ENCODE measurements at places on chromosomes 16 and 17.

DNA sequence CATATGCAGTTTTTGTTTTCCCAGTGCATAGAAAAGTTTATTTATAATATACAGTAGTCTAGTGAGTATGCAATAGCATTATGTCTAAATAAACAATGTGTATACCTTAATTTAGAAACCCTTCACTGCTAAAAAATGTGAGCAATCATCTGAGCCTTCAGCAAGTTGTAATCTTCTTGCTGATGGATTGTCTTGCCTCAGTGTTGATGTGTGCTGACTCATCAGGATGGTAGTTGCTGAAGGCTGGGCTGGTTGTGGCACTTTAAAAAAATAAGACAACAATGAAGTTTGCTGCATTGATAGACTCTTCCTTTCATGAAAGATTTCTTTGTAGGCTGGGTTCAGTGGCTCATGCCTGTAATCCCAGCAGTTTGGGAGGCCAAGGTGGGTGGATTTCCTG lies 13.9 kb upstream of the CAPNS2 start:
- no peak for DNase-seq

DNA sequence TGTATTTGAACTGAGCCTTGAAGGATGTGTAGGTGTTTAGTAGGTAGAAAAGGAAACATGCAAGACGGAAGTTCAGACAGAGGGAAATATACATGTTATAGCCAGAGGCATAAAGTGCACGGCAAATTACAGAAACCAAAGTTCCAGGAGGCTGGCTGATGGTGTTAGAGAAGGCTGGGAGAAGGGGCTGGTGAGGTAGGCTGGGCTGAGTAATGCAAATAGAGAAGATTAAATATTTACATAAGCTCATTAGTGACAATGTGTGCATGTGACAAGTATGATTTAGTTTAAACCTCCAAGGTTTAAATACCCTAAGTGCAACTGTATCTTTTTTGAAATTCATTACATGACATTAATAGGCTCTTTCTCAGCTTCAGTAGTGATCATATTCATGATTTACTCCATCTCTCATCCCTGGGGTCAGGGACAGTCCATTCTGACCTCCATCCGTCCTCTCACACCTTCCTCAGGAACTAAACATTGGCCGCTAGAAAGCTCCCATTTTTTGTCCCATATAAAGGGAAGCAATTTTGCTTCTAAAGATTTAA lies 399.8 kb upstream of the SALL1 start:
- no peak for DNase-seq

DNA sequence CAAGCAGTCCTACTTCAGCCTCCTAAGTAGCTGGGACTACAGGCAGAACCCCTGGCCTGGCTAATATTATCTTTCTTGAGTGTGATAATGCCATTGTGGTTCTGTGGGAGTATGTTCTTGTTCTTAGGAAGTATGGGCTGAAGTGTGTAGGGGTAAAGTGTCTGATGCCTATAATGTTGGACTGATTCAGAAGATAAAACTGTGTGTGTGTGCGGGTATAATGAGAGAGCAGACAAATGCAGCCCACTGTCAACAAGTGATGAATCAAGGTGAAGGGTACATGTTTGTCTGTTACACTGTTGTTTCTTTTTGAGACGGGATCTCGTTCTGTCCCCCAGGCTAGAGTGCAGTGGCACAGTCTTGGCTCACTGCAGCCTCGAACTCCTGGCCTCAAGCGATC lies 127.5 kb downstream of the CLEC16A start:
- DNase-seq, result no peak

DNA sequence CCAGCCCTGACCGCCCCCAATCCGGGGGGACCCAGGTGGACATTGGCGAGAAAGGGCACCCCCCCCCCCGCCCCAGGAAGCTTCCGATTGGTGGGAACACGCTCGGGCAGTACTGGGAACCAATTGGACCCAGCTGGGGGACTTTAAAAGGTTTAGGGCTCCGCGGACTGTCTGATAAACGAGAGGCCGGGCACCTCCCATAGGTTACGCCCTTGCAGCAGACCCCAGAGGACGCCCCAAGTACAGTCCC lies 245 bp downstream of the TMEM256 start:
- DNase-seq, result no peak

GRCh38 chr16:1906055-1906845 lies 12.0 kb downstream of the HS3ST6 start:
- no peak for DNase-seq

DNA sequence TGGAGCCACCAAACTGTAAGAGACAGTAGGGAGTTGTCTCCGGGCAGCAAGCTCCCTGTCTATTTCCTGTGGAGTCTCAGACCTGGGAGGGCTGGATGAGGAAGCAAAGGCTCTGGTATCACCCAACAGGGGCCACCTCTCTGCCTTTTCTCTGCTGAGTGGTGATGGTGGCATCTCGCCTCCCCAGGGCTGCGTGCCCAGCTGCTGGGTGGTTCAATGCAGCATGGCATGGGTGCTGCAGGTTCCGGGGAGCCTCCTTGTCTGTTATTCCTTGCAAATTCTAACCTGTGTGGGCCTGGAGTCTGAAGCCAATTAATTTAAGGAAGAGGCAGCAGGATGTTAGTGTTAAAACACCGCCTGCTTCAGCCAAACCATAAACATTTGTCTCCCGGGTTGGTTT lies 78.2 kb downstream of the CCDC182 start:
- no peak for DNase-seq

GRCh38 chr17:33328129-33328528 lies 35.0 kb upstream of the ASIC2 start:
- no peak for DNase-seq

DNA sequence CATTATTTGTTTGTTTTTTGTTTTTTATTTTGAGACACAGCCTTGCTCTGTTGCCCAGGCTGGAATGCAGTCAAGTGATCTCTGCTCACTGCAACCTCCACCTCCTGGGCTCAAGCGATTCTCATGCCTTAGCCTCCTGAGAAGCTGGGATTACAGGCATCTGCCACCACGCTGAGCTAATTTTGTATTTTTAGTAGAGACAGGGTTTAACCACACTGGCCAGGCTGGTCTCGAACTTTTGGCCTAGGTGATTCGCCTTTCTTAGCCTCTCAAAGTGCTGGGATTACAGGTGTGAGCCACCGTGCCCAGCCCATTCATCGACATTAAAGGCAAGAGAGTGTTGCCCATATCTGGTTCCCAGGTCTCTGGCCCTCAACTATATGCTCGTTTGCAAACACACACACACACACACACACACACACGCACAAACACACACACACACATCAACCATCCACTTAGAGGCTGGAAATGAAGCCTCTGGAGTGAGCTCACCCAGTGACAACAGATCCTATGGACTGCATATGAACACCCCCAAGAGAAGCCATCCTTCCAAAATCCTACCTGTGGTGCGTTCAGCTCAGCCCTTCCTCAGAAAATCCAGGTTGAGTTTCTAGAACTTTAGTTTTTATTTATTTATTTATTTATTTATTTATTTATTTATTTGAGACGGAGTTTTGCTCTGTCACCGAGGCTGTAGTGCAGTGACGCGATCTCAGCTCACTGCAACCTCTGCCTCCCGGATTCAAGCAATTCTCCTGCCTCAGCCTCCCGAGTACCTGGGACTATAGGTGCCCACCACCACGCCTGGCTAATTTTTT lies 12.3 kb upstream of the SEPHS2 start:
- DNase-seq, result peak; percentile 26

- DNase-seq, result no peak
Measured at GRCh38 chr16:14146445-14146844, 75.3 kb downstream of the MRTFB start.

DNA sequence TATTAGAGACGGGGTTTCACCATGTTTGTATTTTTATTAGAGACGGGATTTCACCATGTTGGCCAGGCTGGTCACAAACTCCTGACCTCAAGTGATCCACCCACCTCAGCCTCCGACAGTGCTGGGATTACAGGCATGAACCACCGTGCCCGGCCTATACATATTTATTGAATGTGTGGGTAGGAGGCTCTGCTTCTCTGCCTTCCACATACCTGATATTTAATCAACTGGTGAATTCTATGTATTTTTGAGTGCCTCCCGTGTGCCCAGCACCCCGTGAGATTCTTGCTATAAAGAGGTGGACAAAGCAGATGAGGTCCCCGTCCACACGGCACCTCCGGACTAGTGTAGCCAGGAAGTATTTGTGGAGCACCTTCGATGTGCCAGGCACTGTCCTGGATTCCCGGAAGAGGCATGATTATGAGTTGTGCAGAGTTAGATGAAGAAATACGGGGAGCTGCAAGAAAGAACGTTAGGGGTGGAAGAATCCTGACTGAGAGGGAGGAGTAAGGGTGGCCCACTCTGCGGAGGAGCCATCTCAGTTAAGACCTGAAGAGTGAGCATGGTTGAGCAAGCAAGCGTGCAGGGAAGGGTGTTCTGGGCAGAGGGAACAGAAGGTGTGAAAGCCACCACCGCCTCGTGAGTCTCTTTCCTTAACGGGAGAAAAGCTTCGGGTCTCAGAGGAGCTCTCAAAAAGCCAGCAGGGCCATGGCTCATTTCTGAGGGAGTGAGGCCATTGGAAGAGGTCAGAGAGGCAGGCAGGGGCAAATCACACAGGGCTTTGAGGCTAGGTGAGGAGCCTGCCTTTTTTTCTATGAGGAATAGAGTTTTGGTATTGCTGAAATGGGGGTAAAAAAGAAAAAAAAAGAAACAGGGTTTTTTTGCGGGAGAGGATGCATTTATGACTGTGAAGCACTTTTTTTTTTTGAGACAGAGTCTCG lies 21.2 kb downstream of the CRISPLD2 start:
- DNase-seq, result no peak

- DNase-seq, result peak; percentile 25
Measured at GRCh38 chr17:1997289-1997926, 27.7 kb downstream of the RTN4RL1 start.

GRCh38 chr16:3999479-4000325 lies 116.5 kb downstream of the ADCY9 start:
- DNase-seq, result no peak

GRCh38 chr16:59759296-59759695 lies 1025.2 kb upstream of the GOT2 start:
- no peak for DNase-seq

GRCh38 chr17:57506774-57507127 lies 238.3 kb downstream of the CCDC182 start:
- DNase-seq, result no peak

DNA sequence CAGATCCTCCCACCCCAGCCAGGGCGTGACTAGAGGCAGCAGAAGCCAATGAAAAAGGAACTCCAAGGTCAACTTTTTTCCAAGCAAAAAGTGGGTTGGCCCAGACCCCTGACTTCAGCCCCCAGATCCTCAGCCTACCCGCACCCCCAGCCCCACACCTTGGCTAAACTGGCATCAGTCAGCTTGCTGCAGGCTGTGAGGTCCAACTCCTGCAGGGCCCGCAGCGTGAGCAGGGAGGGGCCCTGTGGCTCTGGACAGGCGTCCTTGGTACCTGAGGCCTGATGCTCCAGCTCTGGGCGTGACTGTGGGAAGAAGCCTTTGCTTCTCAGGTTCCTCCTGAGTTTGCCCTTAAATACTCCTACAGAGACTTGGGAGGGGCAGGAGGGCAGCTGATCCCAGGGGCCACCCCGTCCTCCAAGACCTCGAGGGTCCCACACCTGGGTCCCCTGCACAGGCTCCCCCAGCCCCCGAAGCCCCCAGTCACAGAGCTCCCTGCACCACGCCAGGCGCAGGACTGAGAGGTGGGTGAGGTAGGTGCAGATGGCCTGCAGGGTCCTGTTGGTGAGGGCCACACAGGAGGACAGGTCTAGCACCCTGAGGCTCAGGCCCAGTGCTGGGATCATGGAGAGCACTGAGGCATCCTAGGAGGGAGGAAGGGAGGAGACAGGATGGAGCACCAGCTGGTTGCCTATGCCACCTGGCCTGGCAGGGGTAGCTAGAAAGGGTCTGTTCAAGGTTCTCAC lies 9.4 kb downstream of the ELMO3 start:
- no peak for DNase-seq

- DNase-seq, result no peak
Measured at GRCh38 chr16:50688083-50688482, 5.3 kb upstream of the NOD2 start.

DNA sequence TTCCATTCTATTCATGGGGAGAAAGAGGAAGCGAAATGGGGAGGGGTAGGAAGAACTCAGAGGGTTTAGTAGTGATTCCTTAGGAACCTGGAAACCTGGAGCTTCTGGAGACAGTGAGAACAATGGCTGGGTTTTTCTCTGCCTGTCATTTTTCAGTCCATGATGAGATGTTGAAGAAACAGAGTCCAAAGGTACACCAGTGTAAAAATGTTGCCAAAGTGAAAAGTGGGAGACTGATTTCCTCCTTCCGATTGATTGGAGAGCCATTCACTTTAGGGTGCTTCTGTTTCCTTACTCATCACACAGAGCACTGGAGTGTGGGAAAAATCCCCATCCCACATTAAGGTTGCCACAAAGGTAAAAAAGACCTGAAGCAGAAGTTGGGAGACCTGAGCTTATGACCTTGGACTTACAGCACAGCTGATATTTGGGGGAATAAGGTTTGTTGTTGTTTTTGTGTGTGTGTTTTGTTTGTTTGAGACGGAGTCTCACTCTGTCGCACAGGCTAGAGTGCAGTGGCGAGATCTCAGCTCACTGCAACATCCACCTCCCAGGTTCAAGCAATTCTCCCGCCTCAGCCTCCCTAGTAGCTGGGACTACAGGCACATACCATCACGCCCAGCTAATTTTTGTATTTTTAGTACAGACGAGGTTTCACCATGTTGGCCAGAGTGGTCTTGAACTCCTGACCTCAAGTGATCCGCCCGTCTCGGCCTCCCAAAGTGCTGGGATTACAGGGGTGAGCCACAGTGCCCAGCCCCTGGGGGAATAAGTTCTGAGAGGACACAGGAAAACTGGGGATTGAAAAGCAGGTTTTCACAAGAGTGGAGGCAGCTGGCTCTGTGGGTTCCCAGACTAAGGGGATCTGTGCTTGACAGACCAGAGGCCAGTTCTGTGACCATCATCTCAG lies 1.4 kb upstream of the DHX8 start:
- no peak for DNase-seq

DNA sequence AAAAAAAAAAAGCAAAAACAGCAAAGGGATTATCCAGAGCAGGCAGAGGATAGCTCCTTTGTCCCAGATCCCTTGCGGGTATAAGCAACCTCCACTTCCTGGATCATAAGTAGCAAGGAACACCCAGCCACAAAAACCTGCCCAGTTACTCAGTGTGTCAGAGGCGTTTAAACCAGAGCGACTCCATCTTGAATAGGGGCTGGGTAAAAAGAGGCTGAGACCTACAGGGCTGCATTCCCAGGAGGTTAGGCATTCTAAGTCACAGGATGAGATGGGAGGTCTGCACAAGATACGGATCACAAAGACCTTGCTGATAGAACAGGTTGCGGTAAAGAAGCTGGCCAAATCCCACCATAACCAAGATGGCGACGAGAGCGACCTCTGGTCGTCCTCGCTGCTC lies 33.4 kb upstream of the HELZ start:
- no peak for DNase-seq

- no peak for DNase-seq
Measured at GRCh38 chr17:45294506-45294905, 22.3 kb downstream of the MAP3K14 start.

- no peak for DNase-seq
Measured at GRCh38 chr16:80004113-80004512, 403.6 kb upstream of the MAF start.

DNA sequence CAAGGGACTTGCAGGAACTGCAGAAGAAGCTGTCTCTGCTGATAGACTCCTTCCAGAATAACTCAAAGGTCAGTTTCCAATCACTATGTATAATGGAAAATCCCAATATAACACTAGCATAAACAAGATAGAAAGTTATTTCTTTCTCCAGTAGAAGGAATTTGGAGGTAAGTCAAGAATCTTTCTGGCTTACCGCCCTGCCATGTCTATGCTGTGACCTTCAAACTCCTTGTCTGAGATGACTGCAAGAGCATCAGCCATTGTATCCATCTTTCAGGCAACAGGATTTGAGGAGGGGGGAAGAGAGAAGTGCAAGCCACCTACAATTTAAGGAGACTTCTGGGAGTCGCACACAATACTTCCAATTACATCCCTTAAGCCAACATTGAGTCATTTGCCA lies 2.7 kb downstream of the LDAF1 start:
- DNase-seq, result no peak
